Cardiac fibroblast (primary cell): ENCODE measurements at places on chromosomes 4 and X.
A peak's percentile ranks its signal among the peaks of the same experiment; 100 is the strongest.

- DNase-seq: peak; percentile 95
Measured at GRCh38 chrX:19673375-19674040, 158.2 kb upstream of the MAP3K15 start.

GRCh38 chr4:153222707-153223426, 18.6 kb downstream of the TRIM2 start:
- DNase-seq: peak; percentile 43

GRCh38 chr4:146245246-146245645, 30.9 kb downstream of the REELD1 start:
- peak; percentile 11 for DNase-seq

GRCh38 chr4:7710576-7711306, 228.9 kb downstream of the AFAP1 start:
- DNase-seq: no peak

GRCh38 chr4:1011022-1011665, at the start of gene FGFRL1:
FGFRL1 (plus strand) TSS chr4:1011626; CDS start chr4:1012486, 860 bp downstream.
- DNase-seq: peak; percentile 93

GRCh38 chr4:69360271-69360670, 80.0 kb downstream of the UGT2B28 start:
- no peak for DNase-seq

GRCh38 chr4:91035276-91035675, 908.1 kb downstream of the CCSER1 start:
- no peak for DNase-seq

DNA sequence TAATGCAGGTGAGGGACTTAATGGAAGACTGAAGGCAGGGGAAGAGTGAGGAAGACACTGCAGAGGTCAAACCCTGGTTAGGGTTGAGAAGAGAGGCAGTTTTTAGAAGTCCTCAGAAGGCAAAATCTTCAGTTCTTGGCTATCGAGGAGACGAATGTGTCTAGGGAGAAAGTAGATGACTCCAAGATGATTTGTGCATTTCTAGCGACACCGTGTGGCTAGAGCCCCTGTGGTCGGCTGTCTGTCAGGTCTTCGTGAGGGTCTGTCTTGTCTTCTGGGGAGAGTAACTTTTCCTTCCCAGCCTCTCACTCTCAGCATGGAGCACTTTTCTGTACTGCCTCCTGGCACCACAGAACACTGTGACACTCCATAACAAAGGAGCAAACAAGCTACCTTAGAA, 458.1 kb downstream of the STIM2 start:
- DNase-seq: peak; percentile 8

DNA sequence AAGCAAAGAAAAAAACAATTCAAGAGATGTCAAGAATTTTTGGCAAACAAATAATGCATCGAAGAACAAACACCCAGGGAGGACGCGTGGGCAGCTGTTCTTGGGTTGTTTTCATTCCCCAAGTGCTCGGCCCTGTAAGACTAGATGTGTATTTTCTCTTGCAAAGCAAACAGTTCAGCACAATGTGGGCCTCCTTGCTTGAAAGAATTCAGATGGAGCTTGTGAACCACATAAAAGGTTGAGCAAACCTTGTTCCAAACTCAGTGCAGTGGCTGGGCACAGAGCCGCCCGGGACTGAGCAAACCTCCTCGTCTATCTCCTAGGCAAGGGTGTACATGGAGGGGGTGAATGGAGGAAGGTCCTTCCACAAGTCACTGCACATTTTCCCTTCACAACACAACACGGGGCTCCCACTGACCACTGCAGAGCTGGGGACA, 82.4 kb downstream of the HTRA3 start:
- peak; percentile 16 for DNase-seq

GRCh38 chrX:149825424-149825823, 43.7 kb downstream of the MAGEA9 start:
- peak; percentile 10 for DNase-seq

GRCh38 chr4:163448540-163449203, 24.9 kb downstream of the TKTL2 start:
- DNase-seq: peak; percentile 40

GRCh38 chrX:129779747-129780146, at the start of gene SASH3:
SASH3 (plus strand) TSS chrX:129779949; CDS start chrX:129780098, 149 bp downstream.
- no peak for DNase-seq
